Kidney (tissue), 22 donors: ENCODE measurements at places on chromosomes 2 and 18.

- no peak for DNase-seq
Observed at GRCh38 chr2:176405477-176405876, 136.2 kb downstream of the MTX2 start.

DNA sequence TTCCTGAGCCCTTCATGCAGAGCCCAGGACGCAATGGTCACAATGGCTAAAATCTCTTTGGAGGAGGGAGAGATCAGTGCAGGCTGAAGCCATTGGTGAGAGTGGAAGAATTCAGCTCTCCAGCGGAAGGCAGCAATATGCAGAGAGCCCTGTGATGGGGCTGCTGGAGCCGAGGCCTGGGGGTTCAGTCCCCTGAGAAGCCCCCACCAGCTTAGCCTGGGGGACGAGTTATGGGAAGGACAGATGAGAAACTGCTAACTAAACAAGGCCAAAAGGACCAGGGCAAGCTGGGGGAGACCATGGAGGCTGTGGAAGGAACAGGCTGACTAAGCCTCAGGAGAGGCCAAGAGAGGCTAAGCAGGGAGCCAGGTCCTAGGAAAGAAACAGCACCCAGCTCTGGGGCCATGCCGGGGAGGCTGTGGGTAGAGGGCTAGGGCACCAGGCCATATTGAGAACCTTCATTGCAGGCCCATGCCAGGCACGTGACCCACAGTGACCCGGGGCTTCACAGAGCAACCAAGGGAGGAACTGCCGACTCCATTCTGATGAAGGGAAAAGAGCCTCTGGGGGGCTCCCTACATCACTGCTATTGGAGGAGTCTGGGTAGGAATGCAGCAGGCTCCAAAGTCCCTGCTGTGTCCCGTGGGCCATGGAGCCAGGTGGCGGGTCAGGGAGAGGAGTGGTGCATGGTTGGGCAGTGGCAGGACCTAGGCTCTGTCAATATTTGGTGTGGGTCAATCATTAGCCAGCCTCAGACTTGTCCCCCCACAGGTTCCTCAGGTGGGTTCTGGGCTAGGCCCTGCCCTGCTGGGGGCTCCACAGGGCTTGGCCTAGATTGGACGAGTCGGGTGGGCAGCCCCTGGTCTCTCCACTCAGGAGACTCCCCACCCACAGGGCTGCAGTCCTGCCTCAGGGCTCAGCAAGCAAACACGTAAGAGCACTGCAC is 19.8 kb downstream of the PROC start:
- DNase-seq = no peak

- DNase-seq = no peak
Observed at GRCh38 chr2:161983866-161984265, 90.1 kb downstream of the DPP4 start.

DNA sequence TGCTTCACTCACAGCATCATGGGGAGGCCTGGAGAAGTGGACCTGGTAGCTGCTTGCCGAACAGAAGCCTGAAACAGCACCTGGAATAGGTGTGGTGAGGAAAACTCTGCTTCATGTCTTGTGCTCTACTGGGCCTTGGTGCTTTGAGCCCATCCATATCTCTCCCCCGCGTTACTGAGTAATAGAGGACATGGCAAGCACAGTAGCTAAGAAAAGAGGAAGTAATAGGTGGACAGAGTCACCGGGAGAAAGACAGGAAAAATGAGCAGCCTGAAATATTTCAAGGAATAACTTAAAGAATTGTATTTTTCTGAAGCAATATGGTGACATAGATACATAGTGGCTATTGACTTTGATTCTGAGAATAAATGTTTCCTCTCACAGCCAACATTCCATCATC is 14.0 kb upstream of the HNMT start:
- DNase-seq = no peak

GRCh38 chr2:133892352-133892913 is 324.2 kb upstream of the NCKAP5 start:
- DNase-seq = no peak

DNA sequence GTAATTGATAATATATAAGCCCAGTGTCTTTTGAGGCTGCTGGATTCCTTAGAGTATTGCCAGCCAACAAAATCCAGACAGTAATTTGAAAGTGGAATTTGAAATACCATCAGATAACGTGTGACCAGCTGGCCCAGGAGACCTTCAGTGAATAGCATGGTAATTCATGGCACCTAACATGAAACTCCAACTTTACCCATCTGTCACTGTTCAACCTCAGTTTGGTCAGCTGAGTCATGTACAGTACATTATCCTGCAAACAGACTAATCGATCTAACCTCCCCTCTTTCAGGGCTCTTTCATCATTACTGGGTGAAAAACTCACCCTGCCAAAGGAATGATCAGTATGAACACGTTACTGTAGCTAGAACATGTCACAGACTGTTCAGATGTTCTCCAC is 230.6 kb downstream of the DOK6 start:
- DNase-seq = no peak

GRCh38 chr2:28296243-28296642 is 96.4 kb upstream of the FOSL2 start:
- DNase-seq = no peak

- no peak for DNase-seq
Observed at GRCh38 chr2:76019128-76019527, 308.4 kb upstream of the GCFC2 start.

GRCh38 chr2:10536569-10537133 is 88.5 kb upstream of the ODC1 start:
- DNase-seq = no peak

- DNase-seq = no peak
Observed at GRCh38 chr2:68263632-68264031, 11.3 kb upstream of the PPP3R1 start.

DNA sequence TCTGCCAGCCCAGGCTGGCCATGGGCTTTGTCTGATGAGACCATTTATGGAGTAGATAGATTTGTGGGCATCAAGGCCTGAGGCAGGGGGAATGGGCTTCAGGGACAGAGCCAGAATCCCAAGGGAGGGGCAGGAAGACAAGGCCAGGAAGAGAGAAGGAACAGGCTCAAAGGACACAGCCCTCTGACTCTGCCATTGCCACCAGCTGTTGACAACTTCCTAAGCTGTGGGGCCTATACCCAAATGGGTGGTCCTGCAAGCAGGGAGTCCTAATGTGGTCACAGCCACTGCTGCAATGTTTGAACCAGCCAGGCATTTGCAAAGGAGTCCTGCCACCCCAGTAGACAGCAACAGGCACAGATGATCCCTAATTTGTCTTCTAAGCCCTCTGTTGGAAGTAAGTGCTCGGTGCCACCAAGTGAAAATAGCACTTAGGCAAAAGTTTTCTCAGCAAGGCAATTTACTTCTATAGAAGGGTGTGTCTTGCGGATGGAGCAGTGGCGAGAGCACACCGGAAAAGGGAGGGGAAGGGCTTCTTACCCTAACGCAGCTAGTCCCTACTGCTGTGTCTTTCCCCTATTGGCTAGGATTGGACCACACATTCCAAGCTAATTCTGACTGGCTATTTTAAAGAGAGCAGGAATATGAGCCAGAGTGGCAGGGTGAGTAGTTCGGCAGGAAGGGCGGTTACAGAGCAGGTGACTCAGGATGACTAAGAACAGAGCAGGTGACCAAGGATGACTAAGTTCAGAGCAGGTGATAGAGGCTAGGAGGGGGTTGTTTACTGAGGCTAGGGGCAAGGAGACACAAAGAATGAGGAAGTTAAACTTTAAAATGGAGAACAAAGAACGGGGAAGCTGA is 47.2 kb downstream of the C1QL2 start:
- no peak for DNase-seq

DNA sequence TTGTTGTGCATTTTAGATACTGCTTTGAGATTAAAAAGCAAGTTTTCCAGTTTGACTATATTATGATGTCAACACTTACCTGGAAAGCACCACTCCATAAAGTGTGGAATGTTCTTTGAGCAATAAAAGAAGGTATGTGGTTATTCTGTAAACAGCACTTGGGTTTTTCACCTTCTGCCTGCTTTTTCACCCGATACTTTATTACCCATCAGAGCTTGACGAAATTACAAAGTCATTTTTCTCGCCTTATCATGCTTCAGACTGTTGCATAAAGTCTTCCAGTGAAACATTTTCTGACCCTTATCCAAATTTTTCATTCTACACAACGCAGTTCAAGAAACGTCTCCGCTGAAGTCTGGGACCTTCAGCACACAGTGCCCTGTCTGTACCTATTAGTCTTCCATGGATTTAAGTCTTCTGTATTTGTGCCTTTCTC is 25.2 kb downstream of the CAB39 start:
- peak; percentile 78 for DNase-seq

- DNase-seq = no peak
Observed at GRCh38 chr2:141554810-141555209, 576.0 kb downstream of the LRP1B start.

DNA sequence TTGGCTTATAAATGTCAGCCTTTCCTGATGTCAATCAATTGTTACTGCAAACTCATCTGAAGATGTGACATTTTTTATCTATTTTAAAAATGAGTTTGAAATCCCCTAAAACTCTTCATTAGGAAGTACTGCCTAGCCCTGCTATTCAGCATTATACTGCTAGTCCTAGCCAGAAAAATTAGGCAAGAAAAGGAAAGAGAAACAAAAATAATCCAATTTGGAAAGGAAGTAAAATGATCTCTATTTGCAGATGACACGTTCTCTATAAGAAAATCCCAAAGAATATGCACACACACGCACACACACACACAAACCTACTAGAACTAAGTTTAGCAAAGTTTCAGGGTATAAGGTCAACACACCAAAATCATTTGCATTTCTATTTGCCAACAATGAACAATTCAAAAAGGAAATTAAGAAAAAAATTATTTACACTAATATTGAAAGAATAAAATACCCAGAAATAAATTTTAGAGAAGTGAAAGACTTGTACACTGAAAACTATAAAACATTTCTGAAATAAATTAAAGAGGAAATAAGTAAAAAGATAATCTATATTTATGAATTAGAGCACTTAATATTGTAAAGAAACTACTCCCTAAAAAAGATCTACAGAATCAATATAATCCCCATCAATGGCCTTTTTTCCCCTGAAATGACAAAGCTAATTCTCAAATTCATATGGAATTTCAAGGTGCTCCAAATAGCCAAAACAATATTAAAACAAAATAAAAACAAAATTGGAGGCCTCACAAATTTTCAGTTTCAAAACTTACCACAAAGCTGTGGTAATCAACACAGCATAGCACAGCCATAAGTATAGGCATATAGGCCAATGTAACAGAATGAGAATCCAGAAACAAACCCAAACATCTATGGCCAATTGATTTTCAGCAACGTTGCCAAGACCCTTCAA is 433.7 kb upstream of the TRIB2 start:
- no peak for DNase-seq

- DNase-seq = no peak
Observed at GRCh38 chr2:216688731-216689340, 6.5 kb downstream of the IGFBP5 start.

GRCh38 chr2:140164449-140164848 is 1384.3 kb upstream of the NXPH2 start:
- no peak for DNase-seq
